Placental pericyte (primary cell): ENCODE measurements at places on chromosomes 12 and 14. TPM values are rescaled to one million over a fixed set of nuclear protein-coding genes. Genes with fewer than 3 reads are reported as not detected.

Gene INSM2
- not detected in 2 replicates for total RNA-seq

Gene PNN
- 14.7 and 19.2 TPM in 2 replicates for total RNA-seq

Gene CSRP2
- 23.4 and 30.4 TPM in 2 replicates for total RNA-seq

Gene TAS2R8
- 0.43 TPM in 1 of 2 replicates, not detected in the other for total RNA-seq

Gene PLD4
- under 0.01 TPM in 1 of 2 replicates, not detected in the other for total RNA-seq

Gene TMEM117
- 5.7 and 10.5 TPM in 2 replicates for total RNA-seq

Gene ZNF891
- total RNA-seq: 0.44 and 0.86 TPM in 2 replicates

Gene DPY19L2
- total RNA-seq: 1.3 and 9.7 TPM in 2 replicates
